ENCODE measurements at places on chromosomes 2 and 18.

GRCh38 chr2:55985406-55985805 lies 61.8 kb upstream of the EFEMP1 start:
- no peak for DNase-seq

DNA sequence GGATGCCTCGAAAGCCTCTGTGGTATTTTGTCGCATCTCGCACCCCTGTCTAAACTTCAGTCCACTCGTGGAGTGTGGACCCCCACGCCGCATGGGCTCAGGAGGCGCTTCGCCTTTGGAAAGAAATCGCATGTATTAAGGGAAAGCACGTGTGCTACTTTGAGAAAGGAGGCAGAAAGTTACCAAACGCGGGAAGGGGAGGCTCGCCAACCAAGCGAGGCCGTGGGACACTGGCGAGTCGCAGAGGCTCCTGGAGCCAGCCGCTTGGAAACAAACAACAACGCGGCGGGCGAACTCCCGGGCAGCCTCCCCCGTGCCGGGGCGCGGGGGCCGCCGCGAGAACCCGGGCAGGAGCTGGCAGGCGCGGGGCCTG lies 455 bp upstream of the AGAP1 start:
- DNase-seq, result no peak

- no peak for DNase-seq
Observed at GRCh38 chr2:138115666-138116065, 151.4 kb downstream of the HNMT start.

DNA sequence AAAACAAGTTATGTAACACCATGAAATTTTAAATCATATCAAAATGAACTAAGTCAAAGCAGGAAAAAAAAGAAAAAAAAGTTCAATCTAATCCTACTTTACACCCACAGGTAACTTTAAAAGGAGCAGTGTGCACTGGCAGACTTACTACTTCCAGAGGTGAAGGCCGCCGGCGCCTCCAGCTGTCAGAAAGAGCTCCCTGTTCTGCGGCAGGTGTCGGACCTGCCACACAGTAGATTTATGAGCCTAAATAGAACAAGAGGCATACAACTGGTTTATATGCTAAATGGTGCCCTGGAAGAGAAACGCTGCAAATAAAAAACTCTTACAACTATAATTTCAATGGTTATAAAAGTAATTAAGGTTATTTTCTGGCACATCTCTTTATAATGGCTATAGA lies 23.1 kb upstream of the PNO1 start:
- no peak for DNase-seq

DNA sequence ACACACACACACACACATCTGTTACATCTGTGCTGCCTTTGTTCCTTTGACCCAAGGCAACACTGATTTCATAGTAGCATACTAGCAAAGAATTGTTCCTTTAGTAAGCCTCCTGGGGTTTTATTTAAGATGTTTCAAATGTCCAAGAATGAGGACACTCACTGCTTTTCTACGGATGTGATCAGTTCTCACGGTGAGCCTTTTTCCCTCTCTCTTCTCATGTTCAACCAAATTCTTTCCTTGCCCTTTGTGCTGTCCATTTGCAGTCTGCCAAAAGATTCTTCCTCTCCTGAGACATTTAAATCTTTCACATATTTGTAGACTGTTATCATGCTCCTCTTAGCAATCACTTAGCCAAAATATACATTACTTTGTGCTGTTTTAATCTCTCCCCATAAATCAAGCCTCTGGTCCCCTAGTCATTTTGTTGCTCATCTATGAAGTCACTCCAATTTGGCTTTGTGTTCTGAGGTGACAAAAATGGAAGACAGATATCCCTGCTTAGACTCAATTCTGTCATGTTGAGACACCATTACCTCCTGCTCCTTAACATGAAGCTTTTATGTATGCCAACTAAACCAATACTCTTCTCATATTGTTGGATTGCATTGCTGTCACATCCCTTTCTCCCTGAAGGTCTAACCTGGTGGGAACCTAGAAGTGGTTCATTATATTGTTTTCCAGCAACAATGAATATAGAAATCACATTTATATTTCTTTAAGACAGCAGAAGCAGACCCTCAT lies 1605.3 kb upstream of the ACVR2A start:
- DNase-seq, result no peak

DNA sequence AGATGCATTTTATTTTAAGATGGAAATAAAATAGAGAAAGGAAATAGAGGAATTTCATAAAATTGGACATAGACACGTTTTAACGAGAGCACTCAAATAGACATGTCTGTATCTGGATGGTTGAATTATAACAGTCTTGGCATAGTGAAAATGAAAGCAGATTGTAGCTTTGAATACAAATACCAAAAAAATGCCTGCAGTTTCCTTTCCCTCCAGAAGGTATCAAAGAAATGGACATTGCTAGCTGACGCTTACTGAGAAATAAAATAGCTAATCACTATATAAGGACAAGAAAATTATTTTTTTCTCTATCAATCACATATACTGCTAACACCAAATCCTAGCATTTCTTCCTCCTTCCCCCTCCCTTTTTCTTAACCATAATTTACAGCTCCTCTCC lies 11.4 kb upstream of the MAPRE2 start:
- DNase-seq, result no peak

All from stimulated activated CD8-positive, alpha-beta memory T cell treated with anti-CD3 and anti-CD28 coated beads, Interleukin-7, amount 100 ng/mL, for 24 hours (primary cell).